ENCODE measurements at places on chromosomes 7 and 10.

DNA sequence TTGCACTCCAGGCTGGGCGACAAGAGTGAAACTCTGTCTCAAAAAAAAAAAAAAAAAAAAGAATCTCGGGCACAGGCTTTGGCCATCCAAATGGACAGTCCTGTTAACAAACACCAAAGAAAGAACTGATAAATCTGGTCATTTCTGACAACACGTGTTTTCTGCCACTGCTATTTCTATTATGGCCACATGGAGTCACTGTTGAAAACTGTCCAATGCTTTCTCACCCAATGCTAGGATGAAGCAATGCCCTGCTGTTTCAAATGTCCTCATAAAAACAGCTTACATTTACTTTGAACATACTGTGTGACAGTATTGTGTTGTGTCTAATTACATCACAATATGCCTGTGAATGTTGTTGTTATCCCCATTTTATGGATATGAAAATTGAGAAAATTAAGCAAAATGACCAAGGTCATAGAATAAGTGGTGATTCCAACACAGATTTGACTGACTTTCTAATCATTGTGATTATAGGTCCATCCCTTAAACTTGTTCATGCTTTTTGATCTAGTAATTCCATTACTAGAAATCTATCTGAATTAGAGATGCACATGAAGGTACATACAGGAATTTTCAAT, 19.9 kb upstream of the MAP3K8 start:
- DNase-seq: no peak

DNA sequence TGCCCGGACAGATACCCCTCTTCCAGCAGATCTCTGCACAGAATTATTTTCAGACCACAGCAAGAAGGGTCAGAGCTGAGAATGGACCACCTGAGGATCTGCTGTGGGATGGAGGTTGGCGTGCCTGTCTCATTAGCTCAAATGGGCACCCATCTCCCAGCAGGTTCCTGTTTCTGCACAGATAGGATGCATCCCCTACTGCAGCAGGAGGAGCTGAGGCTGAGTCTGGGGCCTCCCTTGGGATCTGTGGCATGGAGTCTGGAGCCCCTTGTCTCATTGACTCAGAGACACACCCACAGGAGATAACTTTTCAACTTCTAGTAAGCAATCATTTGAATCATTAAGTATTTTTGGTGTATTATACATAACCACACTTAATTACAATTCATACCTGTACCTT, 212.7 kb downstream of the ADK start:
- DNase-seq: no peak

DNA sequence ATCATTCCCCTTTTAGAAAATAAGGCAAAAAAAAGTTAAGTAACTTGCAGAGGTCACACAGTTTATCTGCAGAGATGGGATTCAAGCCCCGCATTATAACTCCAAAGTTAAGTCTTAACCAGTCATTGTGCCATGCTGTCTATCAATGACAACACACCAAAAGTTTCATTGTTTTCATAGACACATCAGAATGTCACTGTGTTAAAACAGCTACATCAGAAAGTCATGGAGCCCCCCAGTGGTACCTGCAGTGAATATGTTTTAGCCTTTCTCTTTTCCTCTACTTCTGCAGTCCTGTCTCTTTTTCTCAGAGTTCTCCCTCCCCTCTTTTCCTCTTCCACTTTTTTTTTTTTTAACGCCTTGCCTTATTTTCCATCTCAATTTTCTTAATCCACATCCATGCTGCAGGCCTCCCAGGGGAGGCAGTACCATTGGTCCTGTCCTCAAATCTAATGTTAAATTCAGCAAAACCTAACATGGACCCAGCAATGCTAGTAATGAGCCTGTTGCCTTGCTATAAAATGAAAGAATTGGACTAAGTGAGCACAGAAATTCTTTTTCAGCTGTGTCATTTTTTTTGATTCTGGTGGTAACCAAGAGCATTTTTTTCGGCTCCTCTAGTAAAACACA, 3.8 kb upstream of the NRCAM start:
- DNase-seq: no peak

DNA sequence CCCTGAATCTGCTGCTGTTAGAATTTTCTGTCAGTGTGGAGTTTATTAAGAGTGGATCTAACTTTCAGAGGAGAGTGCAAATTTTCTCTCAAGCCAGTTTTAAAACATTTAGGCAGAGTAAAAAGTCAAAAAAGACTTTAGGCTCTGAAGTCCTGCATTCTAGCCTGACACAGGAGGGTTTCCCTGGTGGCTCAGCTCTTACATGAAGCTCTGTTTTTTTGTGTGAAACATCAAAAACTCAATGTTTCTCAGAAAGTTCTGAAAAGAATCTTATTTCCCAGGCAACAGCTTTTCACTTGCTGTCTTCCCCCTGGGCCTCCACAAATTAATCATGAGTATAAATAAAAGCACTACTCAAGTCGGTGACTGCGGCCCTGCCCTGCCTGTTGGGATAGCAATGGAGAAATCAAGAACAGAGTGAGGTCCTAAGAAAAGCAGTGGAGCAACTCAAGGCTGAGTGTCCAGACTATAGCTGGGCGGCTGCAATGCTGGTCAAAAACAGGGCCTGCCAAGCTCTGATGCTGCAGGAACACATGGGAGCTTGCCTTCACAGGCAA, 22.3 kb upstream of the WDR11 start:
- DNase-seq: no peak

GRCh38 chr10:122336332-122336731, 38.2 kb upstream of the PLEKHA1 start:
- DNase-seq: no peak

DNA sequence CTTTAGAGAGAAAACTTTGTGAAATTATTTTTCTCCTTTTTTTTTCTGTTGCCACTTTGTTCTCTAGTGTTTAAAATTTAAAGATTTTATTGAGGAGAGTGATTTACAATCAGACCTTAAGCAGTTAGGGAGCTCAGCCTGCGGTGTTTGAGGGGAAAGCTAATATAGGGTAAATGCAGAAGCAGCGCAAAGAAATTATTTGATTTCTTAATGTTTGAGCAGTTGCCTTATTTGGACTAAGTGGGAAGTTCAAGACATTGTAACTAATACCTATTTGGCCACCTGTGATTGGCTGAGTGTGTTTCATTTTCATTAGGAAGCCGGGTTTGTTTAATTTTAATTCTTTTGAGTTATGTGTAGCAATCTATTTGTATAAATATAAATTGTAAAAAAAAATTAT, 25.3 kb downstream of the WAC start:
- no peak for DNase-seq

DNA sequence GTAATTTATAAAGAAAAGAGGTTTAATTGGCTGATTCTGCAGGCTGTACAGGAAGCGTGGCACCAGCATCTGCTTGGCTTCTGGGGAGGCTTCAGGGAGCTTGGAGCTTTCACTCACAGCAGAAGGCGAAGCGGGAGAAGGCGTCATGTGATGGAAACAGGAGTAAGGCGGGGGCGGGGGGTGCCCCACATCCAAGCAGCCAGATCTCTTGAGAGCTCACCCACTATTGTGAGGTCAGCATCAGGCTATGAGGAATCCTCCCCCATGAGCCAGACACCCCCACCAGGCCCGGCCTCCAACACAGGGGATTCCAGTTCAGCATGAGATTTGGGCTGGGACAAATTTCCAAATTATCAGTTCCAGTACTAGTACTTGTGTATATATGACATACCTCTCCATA, 46.2 kb downstream of the WDR37 start:
- DNase-seq: no peak

GRCh38 chr7:85489498-85489897, 302.6 kb upstream of the SEMA3D start:
- no peak for DNase-seq

DNA sequence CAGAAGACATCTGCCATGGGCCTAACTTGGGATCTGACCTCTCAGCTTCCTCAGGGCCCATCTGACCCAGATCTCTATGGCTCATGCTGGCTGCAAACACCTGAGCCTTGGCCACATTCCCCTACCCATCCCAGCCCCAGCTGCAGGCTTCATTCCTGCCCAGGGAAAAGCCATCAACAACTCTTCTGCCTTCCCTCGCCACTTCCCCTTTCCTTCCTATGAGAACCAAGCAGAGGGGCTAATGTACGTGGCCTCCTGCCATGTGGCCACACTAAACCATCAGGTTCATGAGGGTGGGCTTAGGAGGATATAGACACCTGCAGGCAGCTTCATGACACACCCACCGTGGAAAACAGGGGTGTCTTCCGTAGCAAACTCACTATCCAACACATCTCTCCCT, 312.2 kb downstream of the GALNT17 start:
- no peak for DNase-seq

GRCh38 chr7:28301148-28301641, 111.1 kb upstream of the CREB5 start:
- no peak for DNase-seq

- no peak for DNase-seq
Observed at GRCh38 chr10:67261300-67261797, 335.5 kb downstream of the LRRTM3 start.

GRCh38 chr7:30648744-30649540, 33.3 kb downstream of the CRHR2 start:
- DNase-seq: no peak

- no peak for DNase-seq
Observed at GRCh38 chr10:79266543-79267312, 80.5 kb upstream of the PPIF start.

DNA sequence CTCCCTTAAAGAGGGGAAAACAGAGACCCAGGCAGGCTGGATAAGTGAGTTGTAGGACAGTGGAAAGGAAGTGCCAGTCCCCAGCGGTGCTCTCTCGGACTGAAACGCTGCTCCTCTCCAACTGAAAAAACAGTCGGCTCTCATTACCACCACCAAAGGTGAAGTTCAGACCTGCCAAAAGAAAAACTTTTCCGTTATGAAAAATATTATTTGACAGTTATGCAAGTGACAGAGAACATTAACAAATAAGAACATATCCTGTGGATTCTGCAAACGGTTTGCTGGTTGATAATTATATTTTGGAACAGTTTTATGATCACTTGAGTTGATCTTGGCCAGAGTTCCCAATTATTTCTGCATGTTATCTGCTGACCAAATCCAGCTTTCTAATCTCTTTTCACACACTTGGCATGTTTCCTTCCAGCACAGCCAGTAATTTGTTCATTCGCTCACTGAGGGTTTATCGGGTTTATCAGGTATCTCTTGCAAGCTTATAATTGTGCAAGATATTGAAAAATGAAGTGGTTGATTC, 82.6 kb downstream of the PTPRE start:
- no peak for DNase-seq

DNA sequence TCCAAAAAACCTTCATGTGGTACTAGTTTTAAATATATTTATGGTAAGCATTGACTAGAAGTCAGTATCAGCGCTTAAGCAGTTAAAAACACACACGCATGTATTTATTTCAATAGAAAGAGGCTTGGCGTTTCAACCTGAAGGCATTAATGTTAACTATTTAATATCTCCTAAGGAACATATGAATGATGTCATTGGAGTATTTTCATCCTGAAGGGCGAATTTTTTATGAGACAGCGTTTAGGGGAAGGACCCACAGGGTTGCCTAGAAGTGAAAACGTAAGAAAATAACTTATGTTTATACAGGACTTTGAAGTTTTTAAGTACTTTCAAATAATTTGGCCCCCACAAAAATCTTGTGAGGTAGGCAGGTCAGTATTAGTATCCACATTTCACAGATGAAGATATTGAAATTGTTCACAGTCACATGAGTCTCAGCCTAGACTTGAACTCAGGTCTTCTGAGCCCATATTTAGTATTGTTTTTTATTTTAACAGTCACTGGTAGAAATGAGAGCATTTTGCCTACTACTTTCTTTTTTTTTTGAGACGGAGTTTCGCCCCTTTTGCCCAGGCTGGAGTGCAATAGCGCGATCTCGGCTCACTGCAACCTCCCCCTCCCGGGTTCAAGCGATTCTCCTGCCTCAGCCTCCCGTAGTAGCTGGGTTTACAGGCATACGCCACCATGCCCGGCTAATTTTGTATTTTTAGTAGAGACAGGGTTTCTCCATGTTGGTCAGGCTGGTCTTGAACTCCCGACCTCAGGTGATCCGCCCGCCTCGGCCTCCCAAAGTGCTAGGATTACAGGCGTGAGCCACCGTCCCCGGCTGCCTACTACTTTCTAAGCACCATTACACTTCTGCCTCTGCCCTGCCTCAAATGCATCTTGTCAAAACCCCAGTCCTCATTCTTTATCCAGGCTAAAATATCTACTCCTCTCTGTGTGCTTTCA, 1.8 kb downstream of the SLK start:
- no peak for DNase-seq

- no peak for DNase-seq
Observed at GRCh38 chr10:78266741-78267469, 233.2 kb downstream of the RPS24 start.

GRCh38 chr7:115034515-115034914, 112.6 kb downstream of the MDFIC start:
- no peak for DNase-seq

GRCh38 chr10:86153751-86154150, 212.8 kb downstream of the GRID1 start:
- no peak for DNase-seq

DNA sequence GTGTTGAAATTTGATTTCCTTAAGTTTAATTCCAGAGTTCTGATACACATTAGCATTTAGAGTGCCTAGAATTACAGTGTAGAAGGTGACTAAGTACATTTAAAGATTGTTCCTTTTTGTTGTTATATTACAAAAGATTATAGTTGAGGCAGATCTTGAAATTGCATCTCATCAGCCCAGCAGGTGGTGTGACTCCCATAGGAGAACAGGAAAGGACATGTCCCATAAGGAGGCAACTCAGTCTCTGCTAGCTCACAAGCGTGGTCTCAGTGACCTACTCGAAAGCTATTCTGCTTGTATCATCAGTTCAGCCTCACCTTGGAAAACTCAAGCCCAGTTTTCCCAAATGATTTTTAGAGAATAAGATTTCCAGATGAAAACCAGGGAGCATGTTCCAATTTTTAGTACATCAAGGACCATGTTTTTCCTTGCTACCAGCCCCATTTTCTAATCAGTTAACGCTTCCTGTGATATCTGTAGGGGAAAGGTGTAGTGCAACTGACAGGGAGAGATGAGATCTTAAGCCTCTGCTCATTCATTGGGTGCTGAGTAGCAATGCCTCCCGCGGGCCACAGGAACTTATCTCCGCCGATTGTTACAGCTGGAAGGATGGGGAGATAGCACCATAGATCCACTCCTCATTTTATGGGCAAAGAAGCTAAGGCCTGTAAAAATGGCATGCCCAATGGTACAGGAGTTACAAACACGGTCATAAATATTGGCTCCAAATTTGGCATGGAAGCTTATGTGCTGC, 1.1 kb upstream of the GNAI1 start:
- no peak for DNase-seq

DNA sequence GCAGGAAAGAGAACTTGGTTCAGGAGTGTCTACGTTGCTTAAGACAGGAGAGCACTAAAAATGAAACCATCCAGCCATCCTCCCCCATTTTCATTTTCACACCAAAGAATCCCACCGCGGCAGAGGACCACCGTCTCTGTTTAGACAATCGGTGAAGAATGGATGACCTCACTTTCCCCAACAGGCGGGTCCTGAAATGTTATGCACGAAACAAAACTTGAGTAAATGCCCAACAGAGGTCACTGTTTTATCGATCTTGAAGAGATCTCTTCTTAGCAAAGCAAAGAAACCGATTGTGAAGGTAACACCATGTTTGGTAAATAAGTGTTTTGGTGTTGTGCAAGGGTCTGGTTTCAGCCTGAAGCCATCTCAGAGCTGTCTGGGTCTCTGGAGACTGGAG, 1.4 kb upstream of the IL6 start:
- DNase-seq: no peak

GRCh38 chr7:43467406-43467805, 115.5 kb upstream of the STK17A start:
- no peak for DNase-seq

Data from activated CD4-positive, CD25-positive, alpha-beta regulatory T cell treated with anti-CD3 and anti-CD28 coated beads, Interleukin-2, amount 50 U/mL, for 72 hours (primary cell).